ENCODE measurements at places on chromosomes 2 and 18.

DNA sequence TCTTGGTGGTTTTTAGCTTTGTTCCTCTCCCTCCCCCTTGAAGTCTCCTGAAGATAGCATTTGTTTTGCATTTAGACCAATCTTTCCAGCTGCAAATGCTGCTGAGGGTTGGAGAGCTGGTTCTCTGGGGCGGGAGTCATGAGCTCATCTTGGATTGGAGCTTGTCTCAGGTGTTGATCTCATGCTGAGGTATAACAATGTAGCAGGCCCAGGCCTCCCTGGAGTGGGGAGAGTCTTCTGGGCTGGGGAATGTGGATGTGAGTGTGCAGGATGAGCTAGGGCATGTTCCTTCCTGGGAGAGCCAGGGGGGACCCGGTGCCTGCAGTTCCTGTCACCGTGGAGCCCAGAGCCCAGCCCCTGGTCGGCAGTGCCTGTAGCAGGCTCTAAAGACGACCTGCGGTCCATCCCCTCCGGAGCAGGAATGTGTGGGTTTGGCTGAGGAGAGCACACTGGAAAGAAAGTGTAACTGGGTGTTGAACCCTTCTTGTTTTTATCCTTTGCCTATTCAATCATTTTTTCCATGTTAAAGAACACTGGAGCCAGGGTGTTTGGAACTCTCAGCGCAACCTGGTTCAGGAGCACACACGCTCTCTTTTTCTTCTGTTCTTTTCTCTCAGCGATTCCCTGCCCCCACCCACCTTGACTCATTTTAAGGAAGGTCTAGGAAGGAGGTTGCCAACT is 2.7 kb downstream of the ZNF532 start:
- peak; percentile 79 for DNase-seq

DNA sequence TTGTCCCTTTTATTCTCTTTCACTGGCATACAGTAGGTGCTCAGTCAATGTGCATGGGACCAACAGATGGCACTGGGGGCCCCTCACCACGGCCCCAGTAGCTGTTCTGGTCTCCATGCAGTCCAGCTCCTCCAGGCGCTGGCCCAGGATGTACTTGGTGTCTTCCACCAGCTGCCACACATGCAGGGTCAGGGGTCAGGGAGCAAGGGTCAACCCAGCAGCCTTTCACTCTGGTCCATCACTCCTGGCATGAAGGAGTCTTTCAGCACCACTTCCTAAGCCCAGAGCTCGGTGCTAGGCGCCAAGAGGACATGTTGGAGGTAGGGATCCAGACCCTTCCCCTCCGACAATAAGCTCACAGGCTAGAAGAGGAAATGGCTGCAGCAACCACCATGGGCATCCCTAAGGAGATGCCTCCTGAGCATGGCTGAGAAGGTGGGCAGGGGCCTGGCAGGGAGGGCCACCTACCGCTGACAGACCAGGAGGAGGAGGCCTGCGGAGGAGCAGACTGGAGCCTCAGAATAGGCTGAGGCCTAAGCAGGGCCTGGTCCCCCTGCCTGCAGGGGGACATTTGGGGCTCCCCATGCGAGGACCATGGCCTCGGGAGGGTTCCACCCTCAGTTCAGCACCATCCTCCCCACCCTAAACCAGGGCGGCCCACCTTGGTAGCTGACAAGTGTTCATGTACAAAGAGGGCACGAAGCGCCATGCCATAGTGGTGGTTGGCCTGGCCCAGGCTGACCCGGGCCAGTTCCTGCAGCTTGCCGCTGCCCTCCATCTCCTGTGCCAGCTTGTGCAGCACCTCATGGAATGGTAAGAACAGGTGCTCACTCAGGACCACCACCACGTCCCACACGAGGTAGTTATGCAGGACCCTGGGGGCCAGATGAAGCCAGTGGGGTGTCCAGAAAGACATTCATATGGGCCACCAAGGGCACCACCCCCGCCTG is 10.2 kb downstream of the ALPG start:
- no peak for DNase-seq

DNA sequence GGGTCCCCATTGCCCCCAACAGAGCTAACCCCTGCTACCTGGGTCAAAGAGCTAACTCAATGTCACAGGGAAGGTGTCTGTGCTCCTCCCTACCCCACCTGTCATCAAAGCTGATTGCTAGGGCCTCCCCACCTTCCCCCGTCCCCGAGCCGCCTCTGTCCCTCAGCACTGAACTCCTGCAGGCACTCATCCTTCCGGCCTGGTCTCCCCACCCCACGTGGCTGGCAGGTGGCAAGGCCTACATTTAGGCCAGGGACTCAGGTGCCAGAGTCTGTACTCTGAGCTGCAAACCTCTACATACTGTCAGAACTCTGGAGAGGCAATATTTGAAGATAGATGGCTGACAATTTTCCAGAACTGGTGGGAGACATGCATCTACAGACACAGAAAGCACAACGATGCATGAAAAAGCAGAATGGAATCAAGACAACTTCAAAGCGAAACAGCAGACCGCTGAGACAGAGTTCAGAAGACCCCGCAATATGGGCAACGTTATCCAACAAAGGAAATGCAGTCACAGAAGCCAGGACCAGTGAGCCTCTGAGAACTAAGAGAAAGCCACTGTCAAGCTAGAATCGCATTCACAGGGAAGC is 195.8 kb downstream of the HDAC4 start:
- no peak for DNase-seq

DNA sequence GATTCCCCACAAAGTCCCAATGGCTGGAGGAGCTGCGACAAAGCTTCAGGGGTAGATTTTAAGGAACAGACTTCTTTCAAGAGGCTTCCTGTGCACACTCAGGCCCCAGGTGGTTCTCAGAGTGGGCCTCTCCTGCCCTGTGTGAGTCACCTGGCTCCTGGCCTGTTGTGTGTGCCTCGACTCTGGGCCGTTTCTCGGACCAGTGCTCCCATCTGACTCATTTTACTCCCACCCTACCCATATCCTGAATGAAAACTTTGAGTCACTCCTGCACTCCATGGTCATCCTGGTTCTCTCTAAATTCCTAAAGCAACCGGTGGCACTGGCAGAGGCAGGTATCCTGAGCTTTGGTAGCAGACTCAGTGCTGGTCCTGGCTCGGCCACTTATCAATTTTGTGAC is 84.1 kb downstream of the CELF4 start:
- no peak for DNase-seq

DNA sequence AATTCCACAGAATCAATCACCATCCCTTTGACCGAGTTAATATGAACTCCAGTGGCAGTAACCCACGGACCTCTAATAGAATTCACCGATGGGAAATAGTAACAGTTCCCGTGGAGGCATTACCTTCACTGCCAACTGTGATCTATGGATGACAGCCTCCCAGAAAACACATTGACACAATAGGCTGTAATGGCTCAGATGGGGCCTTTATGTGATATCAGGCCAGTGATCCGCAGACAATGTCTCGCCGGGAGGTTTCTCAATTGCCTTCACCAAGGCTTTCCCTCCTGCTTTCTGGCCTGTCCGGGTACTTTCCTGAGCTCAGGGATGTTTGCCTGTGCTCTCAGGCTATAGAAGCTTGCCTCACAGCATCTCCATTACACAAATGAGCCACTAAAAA is 34.4 kb upstream of the KLF7 start:
- no peak for DNase-seq

GRCh38 chr2:24241528-24241927 is 66.7 kb downstream of the FAM228A start:
- DNase-seq: no peak

DNA sequence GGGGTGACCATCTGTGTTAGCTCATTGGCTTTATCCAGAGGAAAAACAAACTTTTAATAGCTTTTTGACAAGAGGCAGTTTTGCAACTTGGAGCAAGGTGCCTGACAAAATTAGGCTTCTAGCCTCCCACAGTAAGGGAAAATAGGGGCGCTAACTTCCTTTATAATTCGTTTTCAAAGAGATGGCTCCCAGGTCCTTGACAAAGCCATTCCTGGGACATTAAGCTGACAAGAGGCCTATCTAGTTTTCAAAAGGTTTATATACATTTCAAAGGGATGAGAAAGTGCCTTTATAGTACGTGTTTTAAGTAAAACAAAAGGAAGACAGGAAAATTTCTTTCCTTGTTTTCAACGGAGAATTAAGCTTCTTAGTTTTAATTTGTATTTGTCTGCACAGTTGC is 159.4 kb upstream of the GCFC2 start:
- no peak for DNase-seq

- DNase-seq: no peak
Observed at GRCh38 chr2:39629646-39630045, 36.1 kb upstream of the TMEM178A start.

GRCh38 chr2:237153181-237153580 is 67.5 kb downstream of the COPS8 start:
- DNase-seq: peak; percentile 9

DNA sequence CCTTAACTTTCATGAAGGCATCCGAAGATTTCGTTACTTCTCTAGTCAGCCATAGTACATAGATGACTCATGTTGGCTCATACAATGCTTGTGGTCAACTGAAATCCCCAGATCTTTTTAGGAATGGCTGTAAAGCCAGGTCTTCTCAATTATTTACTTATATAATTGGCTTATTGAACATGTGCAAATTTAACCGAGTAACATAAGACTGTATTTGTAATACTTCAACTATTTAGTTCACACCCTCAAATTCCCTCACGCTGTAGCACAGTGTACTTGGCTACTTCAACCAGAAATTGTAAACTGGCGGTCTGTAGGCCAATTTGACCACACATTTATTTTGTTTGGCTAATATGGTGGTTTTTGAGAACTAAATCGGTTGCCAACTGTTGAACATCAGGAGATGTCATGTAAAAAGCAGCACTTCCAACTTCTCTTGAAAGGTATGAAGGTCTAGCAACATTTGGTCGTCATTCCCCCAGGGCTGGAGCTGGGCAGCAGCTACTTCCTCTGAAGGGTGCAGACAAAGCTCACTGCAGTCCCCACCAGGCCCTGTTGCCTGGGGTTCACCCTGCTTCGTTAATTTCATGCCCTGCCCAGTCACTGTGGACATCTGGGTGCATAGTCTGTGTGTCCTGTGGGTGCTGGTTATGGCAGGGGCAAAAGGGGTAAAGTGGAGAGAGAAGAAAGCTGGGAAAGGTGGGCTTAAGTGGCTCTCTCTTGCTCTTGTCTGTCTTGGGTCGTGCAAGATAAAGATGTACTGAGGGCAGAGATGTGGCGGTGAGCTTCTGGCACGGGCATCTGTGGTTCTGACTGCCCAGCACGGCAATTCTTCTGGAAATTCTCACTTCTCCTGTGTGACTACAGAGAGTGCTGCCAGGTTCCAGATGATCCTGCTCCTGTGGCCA is 3.2 kb upstream of the SH3RF3 start:
- peak; percentile 55 for DNase-seq

GRCh38 chr2:48397281-48397680 is 132.7 kb upstream of the STON1 start:
- no peak for DNase-seq

GRCh38 chr2:191280290-191280689 is 35.1 kb downstream of the MYO1B start:
- DNase-seq: no peak

DNA sequence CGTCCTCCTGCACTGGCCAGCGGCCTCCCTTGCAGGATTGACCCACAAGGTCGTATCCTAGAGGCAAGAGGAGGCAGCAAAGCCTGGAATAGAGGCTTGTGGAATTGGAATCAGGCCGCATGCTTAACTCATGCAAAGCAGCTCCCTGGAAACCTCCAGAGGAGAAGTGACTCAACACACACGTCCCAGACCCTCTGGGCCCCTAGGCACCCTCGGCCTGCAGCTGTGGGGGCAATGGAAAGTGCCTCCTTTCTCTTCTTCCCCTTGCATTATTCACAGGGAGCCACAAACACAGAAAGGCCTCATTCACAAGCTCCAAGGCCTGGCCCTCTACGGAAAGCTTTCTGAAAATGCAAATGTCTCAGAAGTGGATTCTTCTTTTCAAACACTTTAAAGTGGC is 19.6 kb downstream of the SPATA3 start:
- no peak for DNase-seq

DNA sequence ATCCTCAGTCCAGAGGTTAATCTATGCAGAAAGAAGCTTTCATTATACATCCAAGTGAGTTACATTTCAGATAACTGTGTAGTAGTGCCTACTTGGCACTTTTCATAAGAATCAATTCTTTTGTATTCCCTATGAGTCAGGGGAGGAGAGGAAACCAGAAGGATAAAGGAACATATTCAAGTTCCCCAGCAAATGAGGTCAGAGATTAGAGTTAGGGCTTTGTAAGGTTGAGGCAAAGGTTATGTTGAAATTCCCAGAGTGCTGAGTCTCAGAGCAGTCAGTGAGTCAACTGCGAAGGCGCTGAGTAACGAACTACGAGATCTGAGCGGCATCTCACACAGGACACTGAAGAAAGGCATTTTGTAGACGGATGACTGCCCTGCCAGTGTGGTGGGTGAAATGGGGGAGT is 25.1 kb upstream of the ME2 start:
- no peak for DNase-seq

DNA sequence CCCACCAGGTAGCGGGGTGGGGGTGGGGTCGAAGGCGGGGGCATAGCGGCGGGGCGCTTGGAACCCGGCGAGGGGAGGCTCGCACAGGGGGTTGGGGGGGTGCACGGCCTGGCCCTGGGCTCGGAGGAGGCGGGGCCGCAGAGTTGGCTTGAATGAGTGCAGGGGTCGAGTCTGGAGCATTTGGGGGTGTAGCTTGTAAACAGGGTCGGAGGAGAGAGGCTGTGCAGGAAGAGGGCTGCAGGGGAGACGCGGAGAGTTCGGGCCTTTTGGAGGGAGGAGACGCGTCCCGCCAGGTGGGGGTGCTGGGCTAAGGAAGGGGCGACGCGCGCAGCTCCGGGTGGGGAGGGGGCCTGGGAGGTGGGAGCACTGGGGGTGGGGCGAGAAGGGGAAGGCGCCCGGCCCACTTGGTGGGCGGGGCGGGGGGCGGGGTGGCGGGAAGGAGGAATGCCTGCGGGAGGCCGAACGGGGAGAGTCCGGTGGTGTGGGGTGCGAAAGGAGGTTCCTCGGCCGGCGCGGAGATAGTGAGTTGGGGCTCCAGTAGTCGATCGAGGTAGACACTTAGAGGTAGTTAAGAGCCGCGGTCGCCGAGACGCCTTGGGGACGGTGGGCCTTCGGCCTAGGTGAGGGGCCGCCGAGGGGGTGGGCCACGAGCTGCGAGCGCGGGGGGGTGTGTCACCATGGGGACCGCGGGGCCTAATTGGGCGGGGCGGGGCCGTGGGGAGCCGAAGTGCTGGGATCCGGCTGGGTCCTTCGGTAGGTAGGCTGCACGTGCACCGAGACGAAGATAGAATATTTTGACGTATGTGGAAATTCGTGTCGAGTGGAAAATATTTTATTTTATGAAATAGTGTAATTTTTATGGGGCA is 774 bp downstream of the MSH6 start:
- peak; percentile 88 for DNase-seq

DNA sequence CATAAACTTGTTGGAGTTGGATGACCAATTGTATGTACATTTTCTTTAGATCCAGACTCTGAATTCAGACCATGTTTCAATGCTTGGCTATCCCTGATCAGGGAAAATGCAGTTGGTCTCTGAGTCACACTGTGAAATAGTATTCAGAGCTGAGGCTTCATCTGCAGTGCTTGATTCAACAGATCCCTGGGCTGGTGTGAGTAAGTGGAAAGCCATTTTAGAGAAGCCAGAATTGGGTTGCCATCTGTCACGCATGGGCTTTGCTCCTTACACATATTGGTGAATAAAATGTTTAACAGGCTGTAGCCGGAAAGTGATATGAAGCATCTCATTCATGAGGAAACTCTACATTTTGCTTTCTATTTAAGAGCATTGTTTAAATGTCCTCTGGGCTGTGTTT is 50.0 kb upstream of the ACYP2 start:
- no peak for DNase-seq

- DNase-seq: no peak
Observed at GRCh38 chr18:63182861-63183260, 136.7 kb downstream of the BCL2 start.

Data from tongue (tissue), 3 donors.